ENCODE measurements at places on chromosomes 2 and 18.

GRCh38 chr2:48120112-48120511 is 213.8 kb upstream of the FBXO11 start:
- DNase-seq = no peak

- no peak for DNase-seq
These were observed 23.6 kb upstream of the SOS1 start for GRCh38 chr2:39144416-39144815.

DNA sequence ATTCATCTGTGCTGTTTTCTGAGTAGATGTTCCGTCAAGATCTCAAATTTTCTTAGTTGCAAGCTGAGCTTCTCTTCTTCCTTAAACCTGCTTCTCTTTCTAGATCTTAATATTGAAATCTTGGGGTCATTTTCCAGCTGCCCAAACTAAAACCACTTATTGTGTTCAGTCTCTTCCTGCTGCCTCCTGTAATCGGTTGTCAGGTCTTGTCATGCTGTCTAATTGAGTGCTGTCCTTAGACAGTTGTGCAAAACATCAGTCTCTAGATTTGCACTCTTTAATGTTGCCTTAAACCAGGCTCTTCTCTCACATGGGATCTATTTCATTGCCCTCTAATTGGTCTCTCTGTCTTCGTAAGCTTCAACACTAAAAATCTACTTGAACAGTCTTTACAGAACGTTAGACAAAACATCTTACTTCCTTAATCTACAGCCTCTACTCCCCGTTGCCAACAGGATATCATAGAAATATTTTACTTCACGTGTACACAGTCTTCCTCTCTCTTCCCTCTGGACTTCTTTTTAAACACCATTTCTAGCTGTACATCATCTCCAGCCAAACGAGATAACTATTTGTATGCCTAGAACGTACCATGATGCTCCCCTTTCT is 34.9 kb downstream of the GPD2 start:
- DNase-seq = no peak

- no peak for DNase-seq
These were observed 92.6 kb downstream of the ITGB1BP1 start for GRCh38 chr2:9330612-9331270.

- no peak for DNase-seq
These were observed 111.4 kb downstream of the NBAS start for GRCh38 chr2:15449556-15450236.

- no peak for DNase-seq
These were observed 195.8 kb downstream of the MTX2 start for GRCh38 chr2:176464886-176465564.

GRCh38 chr2:224268441-224268840 is 133.5 kb downstream of the FAM124B start:
- DNase-seq = peak; percentile 94

GRCh38 chr18:8754995-8755960 is 49.9 kb downstream of the MTCL1 start:
- DNase-seq = no peak

DNA sequence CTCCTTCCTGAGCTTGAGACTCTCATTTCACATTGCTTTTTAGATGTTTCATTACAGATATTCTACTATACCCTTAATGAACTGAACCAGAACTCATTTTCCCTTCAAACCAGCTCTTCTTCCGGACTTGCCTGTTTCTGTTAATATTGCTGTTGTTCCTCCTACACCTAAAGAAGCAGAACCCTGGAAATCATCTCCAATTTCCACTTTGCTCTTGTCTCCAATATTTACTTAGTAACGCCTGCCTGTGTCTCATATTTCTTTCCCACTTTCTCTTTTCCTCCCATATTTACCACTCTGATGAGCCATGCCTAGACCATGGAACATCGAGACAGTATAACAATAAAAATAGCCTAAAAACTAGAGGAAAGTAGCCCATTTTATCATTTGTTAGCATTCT is 17.9 kb upstream of the GMCL1 start:
- DNase-seq = no peak

DNA sequence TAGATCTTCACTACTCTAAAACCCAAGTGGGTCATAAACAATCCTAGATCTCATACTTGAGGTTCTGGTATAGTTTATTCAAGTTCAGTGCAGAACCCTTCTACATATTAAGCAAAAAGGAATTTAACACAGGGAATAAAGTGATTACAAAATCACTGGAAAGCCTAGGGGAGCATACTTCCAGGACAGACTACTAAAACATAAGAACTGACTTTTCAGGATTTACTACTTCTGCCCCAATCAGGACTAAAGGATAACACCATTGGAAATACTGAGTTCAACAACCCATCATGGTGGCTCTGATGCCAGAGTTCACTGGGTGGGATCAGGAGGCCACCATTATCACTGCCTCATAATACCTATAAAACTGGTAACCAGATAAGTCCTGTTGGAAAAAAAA is 123.6 kb downstream of the DNAH7 start:
- no peak for DNase-seq

GRCh38 chr2:159298967-159299366 is 12.5 kb upstream of the WDSUB1 start:
- DNase-seq = no peak

DNA sequence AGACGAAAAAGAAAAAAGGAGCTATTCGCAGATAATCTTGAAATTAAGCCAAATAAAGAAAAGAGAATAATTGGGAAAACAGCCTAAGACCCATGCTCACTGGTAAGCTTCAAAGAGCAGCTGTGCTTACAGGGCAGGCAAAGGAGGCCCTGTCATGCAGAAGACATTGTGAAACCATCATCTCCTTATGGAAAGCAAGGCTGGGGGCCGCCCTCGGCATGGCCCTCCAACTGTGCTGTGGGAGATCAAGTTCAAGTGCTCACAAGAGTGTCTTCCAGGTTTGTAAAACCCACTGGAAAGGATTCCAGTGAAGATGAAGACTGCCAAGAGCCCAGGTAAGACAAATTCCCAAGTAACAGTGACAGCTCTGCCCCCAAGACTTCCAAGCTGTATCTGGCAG is 32.2 kb downstream of the ACVR1 start:
- no peak for DNase-seq

GRCh38 chr18:12921178-12921577 is 26.6 kb upstream of the SEH1L start:
- no peak for DNase-seq

DNA sequence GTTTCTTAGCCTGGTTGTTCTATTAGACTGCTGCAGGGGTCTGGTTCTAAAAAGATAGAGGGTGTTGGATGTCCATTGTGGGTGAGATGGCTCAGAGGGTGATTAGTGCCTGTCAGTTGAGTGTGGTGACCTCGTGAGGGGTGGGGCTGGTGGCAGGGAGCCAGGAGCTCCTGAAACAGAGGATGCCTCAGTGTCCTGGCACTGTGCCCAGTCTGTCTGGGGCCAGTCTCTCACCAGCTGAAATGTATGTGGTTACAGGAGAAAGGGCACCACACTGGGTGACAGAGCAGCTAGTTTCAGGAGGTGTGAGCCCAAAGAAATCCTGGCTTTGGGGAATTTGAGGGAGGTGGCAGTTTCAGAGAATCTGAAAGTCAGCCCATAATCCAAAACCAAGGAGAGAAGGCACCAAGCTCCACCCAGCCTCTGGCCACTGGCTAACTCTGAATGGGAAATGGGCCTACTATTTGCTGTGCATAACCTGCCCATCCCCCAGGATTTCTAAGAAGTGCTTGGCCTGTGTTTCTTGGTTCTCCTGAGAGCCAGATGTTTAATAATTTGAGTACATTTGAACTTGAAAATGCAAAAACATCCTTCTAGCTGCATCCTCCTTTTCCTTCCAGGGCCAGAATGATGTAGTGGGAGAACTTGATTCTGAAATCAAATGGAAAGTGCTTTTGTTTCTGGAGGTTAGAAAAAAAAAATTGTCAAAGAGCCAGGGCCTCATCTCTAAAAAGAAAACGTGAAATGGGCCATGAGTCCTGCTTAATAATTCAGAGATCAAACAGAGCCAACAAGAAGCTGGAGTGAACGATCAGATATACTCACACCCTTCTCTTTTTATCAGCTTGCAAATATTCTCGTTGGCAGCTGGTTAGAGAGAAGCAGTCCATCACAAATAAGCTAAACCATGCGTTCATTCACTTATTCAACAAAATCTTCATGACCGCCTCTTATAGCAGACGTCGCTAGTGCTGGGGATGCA is 92.3 kb downstream of the B3GNT2 start:
- peak; percentile 69 for DNase-seq

- no peak for DNase-seq
These were observed 765.4 kb downstream of the TMEM182 start for GRCh38 chr2:103527278-103527677.

DNA sequence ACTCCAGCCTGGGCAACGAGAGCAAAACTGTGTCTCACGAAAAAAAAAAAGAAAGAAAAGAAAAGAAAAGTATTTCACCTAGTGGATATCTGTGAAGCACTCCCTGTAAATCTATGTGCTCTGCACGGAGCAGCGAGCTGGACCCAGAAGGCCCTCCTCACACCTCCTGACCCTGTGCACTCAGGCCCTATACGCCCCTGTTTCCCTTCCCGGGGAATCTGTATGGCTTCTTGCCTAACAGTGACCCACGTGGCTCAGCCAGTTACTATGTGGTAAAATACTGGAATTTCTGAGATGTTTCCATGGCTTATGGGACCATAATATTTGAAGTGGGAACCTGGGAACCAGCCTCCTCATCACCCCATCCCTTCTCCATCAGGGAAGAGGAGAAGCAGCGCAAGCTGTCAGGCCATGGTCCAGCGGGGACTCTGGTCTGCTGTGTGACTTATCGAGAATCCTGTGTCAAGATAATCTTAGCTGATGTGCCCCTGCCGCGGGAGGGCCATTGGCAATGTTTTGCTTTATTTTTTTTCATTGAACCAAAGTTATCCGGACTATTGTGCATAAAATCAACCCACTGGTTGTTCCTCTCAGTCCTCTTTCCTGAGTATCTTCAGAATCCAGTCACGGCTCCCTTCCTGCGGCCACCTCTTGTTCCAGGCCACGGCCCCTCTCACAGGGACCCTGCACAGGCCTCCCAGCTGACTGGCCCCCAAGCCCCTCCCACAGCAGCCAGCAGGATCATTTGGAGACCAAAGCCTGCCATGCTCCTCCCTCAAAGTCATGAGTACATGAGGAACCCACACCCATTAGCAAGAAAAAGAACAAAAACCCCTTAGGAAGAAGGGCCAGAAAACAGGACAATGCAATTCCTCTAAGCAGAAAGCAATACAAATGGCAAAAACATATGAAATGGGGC is 30.6 kb downstream of the SDC1 start:
- no peak for DNase-seq

GRCh38 chr2:101040761-101041160 is 38.7 kb downstream of the RPL31 start:
- DNase-seq = no peak

DNA sequence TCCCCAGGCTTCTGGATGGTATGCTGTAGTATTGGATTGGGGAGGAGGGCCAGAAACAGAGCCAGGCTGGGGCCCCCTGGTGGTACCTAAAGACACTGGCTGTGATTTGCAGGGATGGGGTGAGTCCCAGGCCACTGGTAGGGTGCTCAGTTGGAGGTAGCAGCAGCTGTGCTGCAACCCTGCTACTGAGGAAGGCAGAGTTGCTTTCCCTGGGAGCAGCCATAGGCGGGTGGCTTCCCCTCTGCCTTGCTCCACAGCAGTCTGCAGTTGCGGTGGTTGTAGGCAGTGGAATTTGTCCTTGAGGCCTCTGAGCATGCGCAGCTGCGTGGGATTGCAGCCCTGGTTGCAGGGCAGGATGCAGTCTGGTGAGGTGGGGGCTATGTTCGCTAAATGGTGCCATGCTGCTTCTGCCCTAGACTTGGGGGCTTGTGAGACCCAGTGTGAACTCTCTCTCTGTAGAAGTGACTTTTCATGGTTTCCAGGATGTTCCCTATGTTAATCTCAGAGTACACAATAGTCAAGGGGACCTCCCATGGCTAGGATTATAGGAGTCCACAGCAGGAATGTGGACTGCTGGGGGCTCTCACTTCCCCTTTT is 443.5 kb downstream of the XIRP2 start:
- no peak for DNase-seq

GRCh38 chr2:211833582-211834279 is 704.9 kb downstream of the ERBB4 start:
- no peak for DNase-seq

- no peak for DNase-seq
These were observed 439.8 kb downstream of the RNF144A start for GRCh38 chr2:7356909-7357584.

DNA sequence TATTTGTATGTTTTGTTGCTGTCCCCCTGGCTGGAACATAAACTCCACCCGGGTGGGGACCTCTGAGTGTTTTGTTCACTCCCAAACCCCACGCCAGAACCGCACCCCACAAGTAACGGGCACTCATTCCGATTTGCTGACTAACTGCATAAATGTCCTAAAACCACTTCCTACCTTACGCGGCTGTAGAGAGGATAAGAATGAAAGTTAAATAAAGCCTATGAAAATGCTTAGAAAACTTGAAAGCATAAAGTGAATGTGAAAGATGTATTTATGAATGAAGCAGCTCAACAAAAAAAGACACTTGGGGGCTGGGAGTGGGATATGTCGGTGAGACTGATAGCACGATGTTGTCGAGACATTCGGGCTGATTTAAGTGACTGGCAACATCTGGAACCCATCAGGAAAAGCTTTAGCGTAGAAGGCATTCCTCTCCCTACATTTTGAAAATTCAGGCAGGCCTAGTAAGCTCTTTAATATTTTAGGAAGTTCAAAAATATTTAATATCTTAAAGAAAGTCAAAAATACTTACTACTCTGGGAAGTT is 206.7 kb downstream of the SH3RF3 start:
- peak; percentile 70 for DNase-seq

GRCh38 chr2:203948733-203949132 is 12.2 kb downstream of the ICOS start:
- DNase-seq = no peak

- DNase-seq = no peak
These were observed 162.7 kb downstream of the INHBB start for GRCh38 chr2:120508567-120509041.

GRCh38 chr2:70751881-70752280 is 16.1 kb downstream of the ADD2 start:
- no peak for DNase-seq

GRCh38 chr18:48828691-48829442 is 121.9 kb downstream of the SMAD7 start:
- DNase-seq = no peak

GRCh38 chr18:70250781-70251180 is 38.1 kb upstream of the SOCS6 start:
- DNase-seq = no peak

DNA sequence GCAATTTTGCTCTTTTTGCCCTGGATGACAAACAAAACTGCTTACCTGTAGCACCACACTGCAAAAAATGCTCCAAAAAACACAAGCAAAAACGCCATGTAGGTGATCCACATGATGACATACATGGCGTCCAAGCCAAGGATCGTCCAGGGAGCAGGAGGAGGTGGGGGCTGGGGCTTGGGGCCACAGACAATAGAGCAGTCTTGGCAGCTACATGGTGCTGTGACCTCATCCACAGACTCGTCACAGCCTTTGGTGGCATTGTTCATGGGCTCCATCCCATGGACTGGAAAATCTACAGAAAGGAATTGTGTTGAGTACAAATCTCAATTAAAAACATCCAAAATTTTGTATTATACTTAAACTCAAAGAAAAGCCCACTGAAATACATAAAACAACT is 26.1 kb downstream of the NPC1 start:
- no peak for DNase-seq

- no peak for DNase-seq
These were observed 58.2 kb upstream of the REG3G start for GRCh38 chr2:78967294-78967693.
